NCI-H82 (cell line): ENCODE measurements at places on chromosomes 12 and 14.

DNA sequence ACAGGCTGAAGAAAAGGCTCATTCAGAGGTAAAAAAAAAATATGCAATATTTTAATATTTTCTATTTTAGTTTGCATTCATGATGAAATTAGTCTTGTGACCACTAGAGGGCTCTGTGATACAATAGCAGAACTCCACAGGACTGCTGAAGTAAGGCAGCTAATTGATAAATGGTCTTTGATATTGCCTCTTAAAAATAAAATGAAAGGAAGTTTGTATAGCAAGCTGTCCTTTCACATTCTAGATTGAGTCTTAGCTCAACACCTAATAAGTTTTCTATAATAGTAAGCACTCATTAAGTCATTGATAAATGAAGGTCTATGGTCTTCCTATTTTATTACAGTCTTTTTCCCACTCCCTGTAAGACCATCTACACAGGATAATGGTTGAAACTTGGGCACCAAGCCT is 315.7 kb downstream of the NAV3 start:
- DNase-seq = peak; percentile 72

- DNase-seq = peak; percentile 77
Observed at GRCh38 chr14:24051789-24052655, at the start of gene CARMIL3. CARMIL3 (plus strand) TSS chr14:24052009; CDS start chr14:24052154, 145 bp downstream.

DNA sequence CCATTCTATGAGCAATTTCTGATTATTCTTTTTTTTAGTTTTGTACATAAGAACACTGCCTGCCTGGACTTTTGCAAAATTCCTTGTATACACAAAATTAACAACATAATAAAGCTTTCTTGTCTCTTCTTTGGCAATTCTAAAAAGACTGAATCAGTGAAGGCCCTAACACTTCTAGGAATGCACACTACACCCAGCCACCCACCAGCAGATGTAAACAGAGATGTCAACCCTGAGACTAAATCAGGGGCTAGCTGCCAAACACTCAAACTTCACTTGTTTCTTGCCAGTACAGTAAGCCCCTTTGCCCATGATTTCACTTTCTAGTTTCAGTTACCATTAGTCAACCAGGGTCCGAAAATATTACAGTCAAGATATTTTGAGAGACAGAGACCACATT is 15.5 kb downstream of the DCAF5 start:
- DNase-seq = no peak

GRCh38 chr14:101891471-101891870 is 72.9 kb upstream of the DYNC1H1 start:
- DNase-seq = no peak

- DNase-seq = no peak
Observed at GRCh38 chr12:113853491-113853890, 112.6 kb downstream of the RBM19 start.
